ENCODE measurements at places on chromosomes 4 and X. TPM values are rescaled to one million over a fixed set of nuclear protein-coding genes. Genes with fewer than 3 reads are reported as not detected.
A peak's percentile ranks its signal among the peaks of the same experiment; 100 is the strongest.

CYLC1 gene
- not detected for total RNA-seq

SERTM2 gene
- not detected for total RNA-seq

SHISA3 gene
- total RNA-seq, result not detected

PPEF2 gene
- not detected for total RNA-seq

DNA sequence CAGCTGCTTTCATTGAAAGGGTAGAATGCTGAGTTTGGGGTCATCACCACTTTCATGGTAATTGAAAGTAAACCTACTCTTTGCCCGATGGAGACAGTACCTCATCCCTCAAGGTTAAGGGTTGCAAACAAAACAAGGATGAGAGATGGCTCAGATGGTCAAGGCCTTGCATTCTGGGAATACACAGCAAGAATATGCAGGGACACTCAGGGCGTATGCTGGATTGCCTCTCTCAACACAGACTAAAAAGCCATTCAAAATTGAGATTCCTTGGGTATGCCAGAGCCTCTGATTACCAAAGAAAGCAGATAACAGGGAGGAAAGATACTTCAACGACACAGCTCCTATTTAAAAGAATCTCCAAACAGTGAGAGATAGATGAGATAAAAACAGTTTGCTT lies 310.4 kb downstream of the ARAP2 start:
- no peak for DNase-seq

DNA sequence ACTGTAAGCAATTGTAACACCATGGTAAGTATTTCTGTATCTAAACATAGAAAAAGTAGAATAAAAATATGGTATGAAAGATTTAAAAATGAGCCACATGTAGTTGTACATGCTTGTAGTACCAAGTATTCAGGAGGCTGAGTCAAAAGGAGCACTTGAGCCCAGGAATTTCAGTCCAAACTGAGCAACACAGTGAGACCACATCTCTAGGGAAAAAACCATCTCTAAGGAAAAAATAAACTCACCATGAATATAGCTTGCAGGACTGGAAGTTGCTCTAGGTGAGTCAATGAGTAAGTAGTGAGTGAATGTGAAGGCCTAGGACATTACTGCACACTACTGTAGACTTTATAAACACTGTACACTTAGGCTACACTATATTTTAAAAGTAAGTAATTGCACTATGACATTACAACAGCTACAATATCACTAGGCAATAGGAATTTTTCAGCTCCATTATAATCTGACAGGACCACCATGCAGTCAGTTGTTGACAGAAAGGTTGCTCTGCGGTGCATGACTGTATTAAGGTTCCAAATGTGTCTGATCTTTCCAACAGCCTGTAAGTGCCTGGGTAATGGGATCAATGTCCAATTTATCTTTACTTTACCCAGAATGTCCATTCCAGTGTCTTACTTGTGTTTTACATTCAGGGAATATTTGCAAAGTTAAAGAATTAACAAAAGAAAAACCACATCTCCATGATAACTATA lies 28.9 kb upstream of the LRBA start:
- peak; percentile 3 for DNase-seq

DNA sequence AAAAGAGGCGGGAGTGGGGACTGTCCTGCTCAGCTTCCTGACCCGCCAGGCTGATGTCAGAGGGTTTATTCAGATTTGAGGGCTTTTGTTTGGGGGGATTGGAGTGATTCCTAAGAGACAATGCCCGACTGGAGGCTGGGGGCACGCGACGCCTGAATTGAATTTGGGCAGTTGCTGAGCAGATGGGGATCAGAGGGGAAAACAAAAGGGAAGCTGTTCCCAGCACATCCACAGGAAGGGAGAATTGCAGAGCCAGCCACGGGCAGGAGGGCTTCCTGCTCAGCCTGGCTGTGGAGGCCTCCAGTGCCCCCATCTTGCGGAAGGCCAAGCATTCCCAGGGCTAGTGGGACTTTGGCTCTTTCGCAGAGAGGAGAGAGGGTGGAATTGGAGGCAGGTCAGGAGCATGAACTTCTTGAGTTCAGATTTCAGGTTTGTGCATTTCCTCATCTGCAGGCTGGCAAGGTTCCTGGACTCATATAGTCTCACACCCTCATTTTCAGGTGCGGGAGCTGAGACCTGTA lies 162.8 kb downstream of the NHS start:
- no peak for DNase-seq

SYTL4 gene
- total RNA-seq, result 4.6 TPM

DNA sequence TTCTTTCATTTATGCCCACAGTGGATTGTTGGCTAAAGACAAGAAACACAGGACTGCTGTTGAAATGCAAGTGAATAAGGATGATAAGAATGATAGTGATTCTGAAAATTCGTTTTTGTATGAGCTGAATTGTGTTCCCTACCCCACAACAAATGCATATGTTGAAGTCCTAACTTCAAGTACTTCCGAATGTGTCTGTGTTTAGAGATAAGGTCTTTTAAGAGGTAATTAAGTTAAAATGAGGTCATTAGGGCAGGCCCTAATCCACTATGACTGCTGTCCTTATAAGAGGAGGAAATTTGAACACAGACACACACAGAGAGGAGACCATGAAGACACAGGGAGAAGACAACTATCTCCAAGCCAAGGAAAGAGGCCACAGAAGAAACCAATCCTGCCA lies 126.6 kb upstream of the ACSL4 start:
- DNase-seq, result no peak

TEX13D gene
- total RNA-seq, result not detected

GRCh38 chr4:165684177-165684805 lies 188.7 kb upstream of the TLL1 start:
- peak; percentile 46 for DNase-seq

PAGE5 gene
- total RNA-seq, result not detected

GRCh38 chr4:111671756-111672155 lies 473.5 kb upstream of the FAM241A start:
- DNase-seq, result no peak

GABRG1 gene
- not detected for total RNA-seq

SHROOM2 gene
- total RNA-seq, result 0.22 TPM

DNA sequence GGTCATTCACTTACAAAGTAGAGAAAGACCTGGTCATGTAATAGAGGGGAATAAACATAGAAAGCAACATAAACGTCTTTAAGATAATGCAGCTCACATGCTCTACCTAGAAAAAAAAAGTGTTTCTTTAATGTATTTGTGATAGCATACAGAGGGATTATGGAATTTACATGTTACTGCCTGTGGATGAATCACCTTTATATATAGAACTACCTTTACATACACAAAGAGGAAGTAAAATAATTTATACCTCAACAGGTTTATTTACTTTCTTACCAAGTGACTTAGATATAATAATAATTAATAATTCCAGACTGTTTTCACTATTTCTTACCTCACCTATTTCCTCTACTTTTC lies 81.5 kb downstream of the PPP3CA start:
- DNase-seq, result no peak

- DNase-seq, result no peak
Observed at GRCh38 chr4:76182463-76182862, 31.2 kb downstream of the SCARB2 start.

GRCh38 chr4:54233697-54234496 lies 4.8 kb downstream of the PDGFRA start:
- DNase-seq, result peak; percentile 91

GRCh38 chr4:121717680-121718237 lies 21.0 kb upstream of the ANXA5 start:
- DNase-seq, result peak; percentile 73

- DNase-seq, result peak; percentile 29
Observed at GRCh38 chr4:77734928-77735327, 84.2 kb downstream of the CNOT6L start.

GRCh38 chr4:182916483-182917181 lies 554 bp downstream of the DCTD start:
- peak; percentile 90 for DNase-seq

- DNase-seq, result peak; percentile 43
Observed at GRCh38 chrX:84046403-84046984, 141.5 kb downstream of the RPS6KA6 start.

PPP2R2C gene
- not detected for total RNA-seq

GRCh38 chr4:8409264-8410065 lies 31.1 kb downstream of the ACOX3 start:
- DNase-seq, result peak; percentile 48

- DNase-seq, result no peak
Observed at GRCh38 chr4:28278676-28279075, 1418.0 kb downstream of the STIM2 start.

DNA sequence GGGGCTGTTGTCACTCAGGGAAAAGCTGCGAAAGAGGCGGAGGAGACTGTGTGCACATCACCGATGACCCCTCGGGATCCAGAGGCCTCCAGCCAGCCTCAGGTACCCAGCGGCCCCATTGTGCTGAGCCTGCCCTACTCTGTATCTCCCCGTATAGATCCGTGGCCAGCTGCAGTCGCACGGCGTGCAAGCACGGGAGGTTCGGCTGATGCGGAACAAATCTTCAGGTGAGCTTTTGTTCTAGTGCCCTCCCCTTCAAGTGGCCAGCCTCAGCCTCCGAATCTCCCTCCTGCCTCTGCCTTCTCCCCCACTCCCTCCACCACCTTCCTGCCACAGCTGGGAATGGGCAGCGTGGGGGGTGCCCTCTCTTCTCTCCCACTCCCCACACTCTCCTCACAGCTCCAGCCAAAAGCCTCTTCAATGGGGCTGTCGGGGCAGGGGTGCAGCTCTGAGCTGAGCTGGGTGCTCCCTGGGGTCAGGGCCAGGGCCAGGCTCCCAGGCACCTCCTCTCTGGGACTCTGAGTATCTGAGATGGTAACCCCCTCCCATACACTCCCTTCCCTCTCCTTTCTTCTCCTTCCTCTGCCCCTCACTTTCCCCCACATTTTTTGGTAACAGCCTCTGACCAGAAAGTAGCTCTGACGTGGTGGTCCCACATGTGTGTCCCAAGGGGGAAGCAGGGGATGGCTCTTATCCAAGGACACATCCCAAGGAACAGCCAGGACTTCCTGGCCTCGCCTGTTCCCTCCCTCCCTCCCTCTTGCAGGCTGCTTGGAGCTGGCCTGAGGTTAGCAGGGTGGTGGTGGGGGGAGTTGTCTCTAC lies 20.4 kb upstream of the UBA1 start:
- DNase-seq, result no peak

GRCh38 chrX:8851231-8851886 lies 50.2 kb upstream of the FAM9A start:
- no peak for DNase-seq

DNA sequence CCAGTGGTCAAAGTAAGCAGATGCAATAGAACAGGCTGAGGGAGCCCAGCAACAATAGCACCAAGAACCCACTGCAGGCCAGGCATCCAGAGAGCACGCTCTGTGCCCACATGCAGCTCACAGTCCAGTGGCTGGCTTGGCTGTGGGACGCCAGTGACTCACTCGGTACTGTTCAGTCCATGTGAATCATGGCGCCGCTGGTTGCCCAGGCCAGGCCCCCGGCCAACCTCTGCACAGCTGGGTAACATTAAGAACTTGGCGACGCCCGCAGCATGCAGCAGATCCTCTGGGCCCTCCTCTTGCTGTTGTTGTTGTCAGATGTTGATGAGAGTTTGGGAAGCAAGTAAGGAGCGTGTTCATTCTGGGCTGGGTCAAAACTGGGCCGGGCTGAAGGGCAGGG lies 60.5 kb downstream of the MSX1 start:
- peak; percentile 91 for DNase-seq

DNA sequence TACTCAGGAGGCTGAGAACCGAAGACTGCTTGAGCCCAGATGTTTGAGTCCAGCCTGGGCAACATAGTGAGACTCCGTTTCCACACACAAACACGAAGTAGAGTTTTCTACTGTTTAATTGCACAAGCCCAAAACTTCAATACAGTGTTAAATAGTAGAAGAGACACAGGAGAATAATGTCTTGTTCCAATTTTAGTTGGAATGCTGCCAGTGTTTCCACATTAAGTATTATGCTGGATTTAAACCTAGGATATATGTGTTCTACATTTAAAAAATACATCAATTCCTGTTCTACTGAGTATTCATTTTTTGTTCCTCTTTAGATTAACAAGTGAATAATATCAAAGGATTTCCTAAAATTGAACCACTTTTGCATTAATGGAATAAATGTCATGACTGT lies 91.3 kb downstream of the LCORL start:
- no peak for DNase-seq

Measured in GM23248 (cell line).